ENCODE measurements at places on chromosomes 5 and 9.

GRCh38 chr5:54135042-54135441, 175.3 kb downstream of the ARL15 start:
- DNase-seq = no peak

GRCh38 chr5:139388198-139388821, 1.4 kb downstream of the MZB1 start:
- no peak for DNase-seq

GRCh38 chr9:24090566-24090965, 264.5 kb upstream of the ELAVL2 start:
- no peak for DNase-seq

GRCh38 chr5:92637247-92637646, 943.8 kb downstream of the NR2F1-AS1 start:
- no peak for DNase-seq

DNA sequence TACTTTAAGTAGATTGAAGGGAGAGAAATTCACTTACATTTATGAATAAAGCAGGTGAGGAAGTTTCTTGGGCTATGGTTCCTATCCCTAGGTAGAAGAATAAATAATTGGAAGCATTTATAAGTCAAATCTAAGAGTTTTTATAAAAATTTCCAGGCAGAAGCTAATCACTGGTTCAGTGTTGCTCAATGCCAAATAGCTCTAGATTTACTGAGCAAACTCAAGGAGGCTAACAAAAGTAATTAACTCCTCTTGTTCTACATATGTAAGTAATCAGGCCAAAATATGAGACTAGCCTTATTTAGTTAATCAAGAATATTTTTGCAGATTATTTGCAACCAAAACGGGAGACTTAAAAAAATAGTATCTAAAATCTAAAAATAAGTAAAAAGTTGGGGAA, 472.3 kb downstream of the PLK2 start:
- no peak for DNase-seq

- DNase-seq = no peak
Observed at GRCh38 chr9:120434532-120434931, 145.4 kb downstream of the CDK5RAP2 start.

- no peak for DNase-seq
Observed at GRCh38 chr5:128498844-128499455, 39.1 kb downstream of the FBN2 start.

DNA sequence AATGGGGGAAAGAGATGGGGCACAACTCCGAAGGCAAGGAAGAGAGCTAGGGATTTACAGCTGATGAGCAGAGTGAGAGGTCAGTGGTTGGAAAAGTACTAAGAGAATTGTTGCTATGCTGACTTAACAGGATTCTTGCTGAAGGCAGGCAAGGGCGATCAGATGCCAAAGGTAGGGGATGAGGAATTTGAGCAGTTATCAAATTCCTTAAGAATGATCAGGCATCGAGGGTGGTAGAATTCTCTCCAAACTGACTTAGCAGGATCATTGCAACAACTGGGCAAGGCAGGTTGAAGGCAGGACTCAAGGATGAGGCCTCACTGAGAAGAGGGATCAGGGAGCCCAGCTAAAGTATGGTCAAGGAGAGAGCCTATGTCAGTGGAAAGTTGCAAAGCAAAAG, 171.0 kb downstream of the HSD17B3 start:
- no peak for DNase-seq

DNA sequence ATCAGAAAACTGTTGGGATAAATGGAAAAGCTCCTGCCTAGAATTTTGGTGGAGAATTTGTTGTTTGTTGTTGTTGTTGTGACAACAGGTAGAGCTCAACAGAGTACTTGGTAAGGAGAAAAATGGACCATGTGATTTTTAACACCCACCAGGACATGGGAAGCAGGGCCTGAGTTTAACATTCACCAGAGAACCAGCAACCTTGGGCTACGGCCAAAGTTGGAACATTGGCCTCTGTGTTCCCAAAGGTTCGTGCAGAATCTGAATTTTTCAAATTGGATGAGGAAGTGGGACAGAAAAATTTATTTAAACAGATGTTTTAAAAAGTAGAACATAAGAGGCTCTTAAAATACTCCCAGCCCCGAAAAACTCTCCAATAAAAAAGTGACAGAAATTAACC, 127.0 kb downstream of the GNA14 start:
- no peak for DNase-seq

- DNase-seq = no peak
Observed at GRCh38 chr5:32909207-32909606, 198.1 kb downstream of the NPR3 start.

DNA sequence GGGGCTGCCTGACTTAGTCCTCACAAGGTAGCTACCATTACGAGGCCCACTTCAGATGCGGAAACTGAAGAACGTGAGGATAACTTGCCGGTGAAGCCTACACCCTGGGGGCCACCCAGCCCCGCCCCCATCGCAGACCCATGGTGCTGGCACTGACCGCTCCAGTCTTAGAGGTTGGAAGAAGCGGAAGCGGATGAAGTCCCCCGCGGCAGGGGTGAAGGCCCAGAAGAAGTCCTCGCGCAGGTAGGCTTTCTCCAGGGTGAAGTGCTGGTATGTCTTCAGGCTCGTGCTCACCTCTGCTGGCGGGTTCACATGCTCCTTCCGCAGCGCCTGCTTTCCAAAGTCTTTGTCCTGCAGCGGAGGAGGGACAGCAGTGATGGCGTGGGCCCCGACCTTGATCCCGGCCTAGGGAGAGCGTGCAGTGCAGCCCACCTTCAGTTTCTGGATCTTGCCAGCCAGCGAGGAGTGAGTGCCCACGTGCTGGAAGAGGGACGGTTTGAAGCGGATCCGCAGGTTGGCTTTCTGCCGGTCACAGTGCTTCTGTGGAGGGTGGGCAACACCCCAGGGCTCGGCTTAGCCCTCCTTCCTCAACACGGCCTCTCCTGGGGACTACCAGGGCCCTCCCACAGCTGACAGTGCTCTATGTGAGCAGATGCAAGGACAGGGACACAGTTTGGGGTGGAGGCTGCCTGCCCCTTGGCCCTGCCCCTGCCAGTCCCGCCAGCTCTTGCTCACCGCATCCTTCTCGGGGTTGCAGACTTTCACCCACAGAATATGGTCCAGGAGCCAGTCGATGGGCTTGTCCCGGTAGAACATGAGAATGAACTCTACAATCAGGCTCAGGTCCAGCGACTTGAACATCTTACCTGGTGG, 5.2 kb downstream of the LTC4S start:
- DNase-seq = no peak

DNA sequence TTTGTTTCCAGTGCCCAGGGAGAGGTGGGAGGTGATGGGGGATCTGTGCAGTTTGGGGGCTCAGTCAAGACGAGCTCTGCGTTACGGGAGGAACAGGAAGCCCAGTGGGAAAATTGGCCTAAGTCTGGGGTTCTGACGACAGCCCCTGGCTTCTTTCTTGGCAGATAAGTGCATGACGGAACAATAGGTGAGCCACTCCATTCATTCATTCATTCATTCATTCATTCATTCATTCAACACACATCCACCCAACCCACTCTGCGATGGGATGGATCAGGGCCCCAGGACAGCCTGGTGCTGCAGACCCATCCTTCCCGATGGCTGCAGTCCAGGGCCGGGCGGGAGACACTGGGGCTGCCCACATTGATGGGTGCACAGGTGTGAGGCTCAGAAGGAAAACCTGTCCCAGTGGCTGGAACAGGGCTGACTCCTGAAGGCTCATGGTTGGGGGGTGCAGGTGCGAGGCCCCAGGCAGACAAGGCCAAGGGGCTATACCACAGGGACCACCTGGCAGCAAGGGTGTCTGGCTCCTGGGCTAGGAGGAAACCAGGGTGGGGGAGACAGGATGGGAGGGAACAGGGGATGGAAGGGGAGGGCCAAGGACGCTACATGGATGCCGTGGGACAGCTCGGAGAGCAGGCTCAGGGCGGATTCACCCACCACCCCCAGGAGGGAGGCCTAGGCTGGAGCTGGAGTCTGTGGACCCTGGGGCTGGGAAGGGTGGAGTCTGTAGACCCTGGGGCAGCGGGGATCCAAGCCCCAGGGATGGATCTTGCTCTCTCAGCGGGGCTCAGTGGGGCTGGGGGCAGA, 1.9 kb upstream of the LCNL1 start:
- DNase-seq = no peak

DNA sequence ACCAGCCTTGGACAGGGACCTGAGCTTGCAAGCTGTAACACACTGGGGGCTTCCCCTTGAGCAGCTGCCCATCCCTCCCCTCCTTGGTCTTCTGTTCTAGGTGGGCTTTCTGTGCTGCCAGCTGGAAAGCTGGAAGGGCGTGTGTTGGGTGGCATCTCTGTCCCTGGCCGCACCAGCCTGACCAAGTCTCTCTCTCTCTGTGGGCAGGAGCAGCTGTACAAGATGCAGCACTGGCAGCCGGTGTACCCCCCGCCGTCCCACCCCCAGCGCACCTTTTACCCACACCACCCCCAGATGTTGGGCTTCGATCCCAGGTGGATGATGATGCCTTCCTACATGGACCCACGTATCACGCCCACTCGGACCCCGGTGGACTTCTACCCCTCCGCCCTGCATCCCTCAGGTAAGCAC, 32.1 kb upstream of the POMT1 start:
- no peak for DNase-seq

DNA sequence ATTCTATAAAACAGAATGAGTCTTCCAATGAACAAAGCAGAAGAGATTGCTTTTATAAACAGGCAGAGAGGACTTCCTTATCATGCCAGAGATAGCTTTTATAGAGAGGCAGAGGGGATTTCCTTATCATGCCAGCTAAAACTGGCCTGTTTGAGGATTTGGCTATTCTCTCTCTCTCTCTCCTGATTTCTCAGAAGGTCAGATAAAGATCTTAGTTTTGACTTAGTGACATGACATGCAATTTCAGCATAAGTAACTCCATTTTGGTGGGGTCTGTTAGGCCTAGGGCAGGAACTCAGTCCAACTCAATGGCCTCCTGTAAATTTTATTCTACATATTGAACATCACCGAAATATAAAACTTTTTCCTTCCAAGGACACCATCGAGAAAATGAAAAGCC, 31.5 kb upstream of the DENND4C start:
- DNase-seq = no peak

GRCh38 chr9:87786423-87786822, 60.5 kb downstream of the CTSL start:
- DNase-seq = no peak

GRCh38 chr9:100690438-100690837, 112.6 kb downstream of the CAVIN4 start:
- no peak for DNase-seq

DNA sequence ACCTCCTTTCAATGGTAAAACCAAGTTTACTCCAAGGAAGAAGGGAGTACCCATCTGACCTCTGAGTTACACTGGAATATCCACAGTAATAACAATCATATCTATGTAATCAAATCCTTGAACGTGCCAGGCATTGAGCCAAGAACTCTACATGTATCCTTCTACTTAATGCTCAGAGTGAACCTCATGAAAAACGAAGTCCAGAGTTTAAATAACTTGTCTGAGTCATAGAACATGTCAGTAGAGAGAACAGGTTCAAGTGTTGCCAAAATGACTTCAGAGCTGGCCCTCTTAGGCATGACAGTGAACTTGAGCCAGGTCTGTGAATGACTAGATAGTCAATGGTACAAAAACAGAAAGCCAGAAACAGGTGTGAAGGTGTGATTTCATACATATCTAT, 164.1 kb upstream of the ZNF618 start:
- no peak for DNase-seq

DNA sequence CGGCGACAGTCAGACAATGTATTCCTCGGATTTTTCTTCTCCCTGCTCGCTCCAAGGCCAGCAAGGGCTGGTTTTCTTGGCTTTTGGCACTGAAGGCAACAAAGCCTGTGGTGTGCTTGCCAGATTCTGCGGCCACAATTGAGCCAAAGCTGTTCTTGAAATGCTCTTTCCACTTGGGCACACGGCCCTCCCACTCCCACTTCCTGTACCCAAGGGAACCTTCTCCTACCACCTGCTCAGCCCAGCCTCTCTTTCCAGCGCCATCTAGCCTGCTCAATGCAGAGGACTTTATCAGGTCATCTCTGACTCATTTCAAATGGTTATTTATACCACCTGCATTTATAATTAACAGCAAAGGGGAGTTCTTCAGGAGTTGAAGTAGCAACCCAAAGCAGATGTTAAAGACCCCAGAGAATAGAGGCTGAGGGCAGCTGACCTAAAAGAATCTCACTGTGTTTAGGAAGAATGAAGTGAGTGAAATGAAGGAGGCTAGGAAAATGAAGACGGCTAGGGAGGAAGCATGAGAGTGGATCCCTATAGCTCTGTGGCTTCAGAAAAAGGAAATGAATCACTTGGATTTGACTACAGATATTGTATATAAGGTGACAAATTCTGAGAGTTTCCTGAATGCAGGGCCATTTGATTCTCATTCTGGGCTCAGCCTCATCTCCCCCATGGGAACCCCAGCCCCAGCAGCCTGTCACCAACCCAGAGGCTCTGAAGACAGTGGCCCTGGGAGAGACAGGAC, 439.0 kb downstream of the ENC1 start:
- no peak for DNase-seq

- DNase-seq = no peak
Observed at GRCh38 chr9:97786341-97786740, 66.7 kb upstream of the FOXE1 start.

DNA sequence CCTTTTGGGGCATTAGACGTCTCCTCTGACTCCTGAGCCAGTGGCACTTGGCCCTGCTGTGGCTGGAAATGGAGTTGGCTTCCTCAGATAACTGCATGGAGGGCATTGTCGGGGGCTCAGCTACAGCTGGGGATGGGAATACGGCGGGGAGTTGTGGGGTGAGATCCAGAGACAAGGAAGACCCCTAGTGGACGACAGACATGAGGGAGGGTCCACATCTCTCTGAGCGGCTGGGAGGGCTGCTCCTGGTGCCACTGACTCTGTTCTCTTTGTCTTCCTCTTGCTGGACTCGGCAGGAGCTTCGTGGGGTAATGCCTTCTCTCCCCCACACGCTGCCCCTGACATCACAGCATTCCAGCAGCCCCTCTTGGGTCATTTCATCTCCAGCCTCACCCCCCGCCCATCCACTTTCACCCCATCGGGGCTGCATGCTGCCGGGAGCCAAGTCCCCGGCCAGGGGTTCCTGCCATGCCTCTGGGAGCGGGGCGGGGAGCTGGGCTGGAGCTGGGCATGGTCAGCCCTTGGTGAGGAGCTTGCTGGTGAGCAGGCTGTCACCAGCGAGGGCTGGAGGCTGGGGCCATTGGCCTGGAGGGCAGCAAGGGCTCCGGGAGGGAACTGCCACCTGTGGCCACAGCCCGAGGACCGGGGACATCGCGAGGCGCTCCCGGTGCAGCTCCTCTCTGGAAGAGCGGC, 172.3 kb downstream of the CACNA1B start:
- no peak for DNase-seq

- no peak for DNase-seq
Observed at GRCh38 chr5:68542207-68542606, 326.7 kb downstream of the PIK3R1 start.

- no peak for DNase-seq
Observed at GRCh38 chr5:119177226-119177625, 106.3 kb downstream of the DMXL1 start.

GRCh38 chr9:122819326-122819725, 9.1 kb downstream of the PDCL start:
- no peak for DNase-seq

Data from CD4-positive, alpha-beta T cell treated with Interleukin-17A for 1 hour (primary cell).